Left hindlimb (tissue), 1 donor: ENCODE measurements at places on chromosomes 7 and 10.

GRCh38 chr7:102992938-102993717 lies 80.3 kb downstream of the LRRC17 start:
- no peak for DNase-seq

DNA sequence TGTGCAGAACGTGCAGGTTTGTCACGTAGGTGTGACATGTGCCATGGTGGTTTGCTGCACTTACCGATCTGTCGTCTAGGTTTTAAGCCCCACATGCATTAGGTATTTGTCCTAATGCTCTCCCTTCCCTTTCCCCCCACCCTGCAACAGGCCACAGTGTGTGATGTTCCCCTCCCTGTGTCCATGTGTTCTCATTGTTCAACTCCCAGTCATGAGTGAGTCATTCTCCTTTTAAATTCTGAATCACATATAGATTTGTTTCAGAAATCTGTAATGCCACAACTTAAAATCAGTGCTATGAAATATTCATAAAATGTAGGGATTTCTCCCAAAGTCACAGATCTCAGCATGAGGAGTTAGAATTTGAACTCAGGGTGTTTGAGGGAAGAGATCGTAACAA lies 552.5 kb upstream of the MBL2 start:
- no peak for DNase-seq

- DNase-seq, result no peak
These were observed 4.8 kb downstream of the NHLRC2 start for GRCh38 chr10:113859261-113859660.

DNA sequence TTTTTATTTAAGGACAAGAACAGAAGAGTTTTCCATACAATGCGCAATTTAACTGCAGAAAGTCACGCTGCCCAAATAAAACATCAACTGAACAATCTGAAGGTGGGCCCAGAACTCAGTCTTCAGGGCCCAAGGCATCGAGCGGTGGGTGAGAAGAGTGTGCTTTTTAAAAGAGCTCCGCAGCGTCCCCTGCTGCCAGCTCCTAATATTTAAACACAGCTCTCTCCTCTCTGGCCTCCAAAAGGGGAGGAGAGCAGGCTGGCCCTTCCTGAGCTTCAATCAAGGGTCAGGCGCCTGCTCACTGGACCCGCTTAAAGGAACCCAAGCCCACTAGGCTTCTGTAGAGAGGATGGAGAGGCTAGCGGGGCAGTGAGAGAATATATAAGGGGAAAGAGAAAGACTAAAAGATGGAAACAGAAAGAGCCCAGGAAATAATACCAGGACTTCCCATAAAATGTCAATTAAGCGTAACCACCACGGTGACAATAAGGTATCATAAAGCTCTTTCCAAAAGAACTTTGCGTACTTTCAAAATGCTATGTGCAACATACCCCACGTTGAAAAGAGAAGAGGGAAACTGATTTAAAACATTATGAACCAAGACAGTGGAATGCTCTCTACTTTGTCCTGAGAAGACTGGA lies 2.8 kb downstream of the FAM53B start:
- DNase-seq, result peak; percentile 88

- DNase-seq, result no peak
These were observed 8.7 kb downstream of the STARD3NL start for GRCh38 chr7:38186593-38187314.

- no peak for DNase-seq
These were observed 31.2 kb upstream of the PLEKHA1 start for GRCh38 chr10:122343135-122343800.

DNA sequence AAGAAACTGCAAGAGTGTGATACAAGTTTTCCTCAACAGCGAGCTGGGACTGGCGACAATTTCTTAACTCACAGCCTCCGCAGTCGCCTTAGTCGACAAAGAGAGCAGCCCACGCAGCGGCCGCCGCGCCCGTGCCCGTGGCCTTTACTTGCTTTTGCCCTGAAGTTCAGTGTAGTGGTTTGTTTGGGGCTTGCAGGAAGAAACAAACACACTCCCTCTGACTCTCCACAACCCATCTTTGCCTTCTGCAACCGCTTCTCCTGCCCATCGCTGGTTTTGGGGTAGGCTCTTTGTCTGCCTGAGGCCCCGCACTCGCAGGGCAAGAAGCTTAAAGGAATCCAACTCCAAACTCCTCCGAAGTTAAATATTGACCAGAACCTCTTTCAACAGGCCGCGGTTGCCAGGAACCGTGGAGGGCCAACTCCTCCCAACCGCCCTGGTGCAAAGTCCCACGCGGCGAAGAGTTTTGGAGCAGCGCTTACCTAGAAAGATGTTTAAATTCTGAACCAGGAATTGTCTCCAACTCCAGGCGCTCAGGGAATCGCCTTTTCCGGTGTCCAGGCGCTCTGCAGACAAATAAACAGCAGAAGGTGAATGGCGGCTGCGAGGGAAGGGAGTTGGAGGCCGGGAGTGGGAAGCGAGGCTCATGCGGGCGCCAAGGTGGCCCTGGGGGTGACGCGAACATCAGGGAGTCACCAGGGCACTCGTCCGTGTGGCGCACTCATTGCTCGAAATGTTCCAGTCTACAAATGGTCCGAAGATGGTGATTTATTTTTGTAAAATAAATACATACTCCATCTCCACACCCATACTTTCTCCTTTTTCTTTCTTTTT lies 8.3 kb downstream of the HOXA4 start:
- DNase-seq, result peak; percentile 27
